ENCODE measurements at places on chromosomes 7 and 10.

GRCh38 chr7:141386881-141387280 lies 164.3 kb upstream of the AGK start:
- no peak for DNase-seq

GRCh38 chr10:86709396-86710185 lies 41.3 kb downstream of the LDB3 start:
- DNase-seq: no peak

- DNase-seq: no peak
Measured at GRCh38 chr7:127976738-127977120, 54.5 kb downstream of the LRRC4 start.

DNA sequence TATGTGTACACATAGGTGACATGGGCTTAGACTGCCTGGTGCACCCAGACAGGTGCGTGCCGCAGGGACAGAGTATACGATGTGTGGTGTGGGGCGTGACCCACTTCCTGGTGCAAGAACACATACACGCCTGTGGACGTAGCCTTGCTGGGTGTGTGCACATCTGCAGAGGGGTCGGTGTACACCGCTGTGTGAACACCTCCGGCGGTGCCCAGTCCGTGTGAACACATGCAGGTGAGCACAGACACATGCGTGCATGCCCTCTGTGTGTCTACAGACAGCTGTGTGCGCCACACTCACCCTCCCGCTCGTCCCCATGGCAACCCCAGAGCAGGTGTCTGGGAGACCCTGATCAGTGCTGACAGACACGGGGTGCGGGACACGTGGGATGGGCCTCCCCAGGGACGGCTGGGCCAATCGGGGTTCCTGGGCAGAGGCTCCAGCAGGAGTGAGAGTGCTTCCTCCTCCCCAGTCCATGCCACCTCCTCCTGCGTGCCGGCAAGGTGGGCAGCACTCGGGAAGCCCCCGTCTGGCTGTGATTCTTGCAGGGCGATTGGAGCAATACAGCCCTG lies 23.4 kb downstream of the ELFN1 start:
- peak; percentile 65 for DNase-seq

- DNase-seq: no peak
Measured at GRCh38 chr7:21426286-21427181, 1.3 kb upstream of the SP4 start.

DNA sequence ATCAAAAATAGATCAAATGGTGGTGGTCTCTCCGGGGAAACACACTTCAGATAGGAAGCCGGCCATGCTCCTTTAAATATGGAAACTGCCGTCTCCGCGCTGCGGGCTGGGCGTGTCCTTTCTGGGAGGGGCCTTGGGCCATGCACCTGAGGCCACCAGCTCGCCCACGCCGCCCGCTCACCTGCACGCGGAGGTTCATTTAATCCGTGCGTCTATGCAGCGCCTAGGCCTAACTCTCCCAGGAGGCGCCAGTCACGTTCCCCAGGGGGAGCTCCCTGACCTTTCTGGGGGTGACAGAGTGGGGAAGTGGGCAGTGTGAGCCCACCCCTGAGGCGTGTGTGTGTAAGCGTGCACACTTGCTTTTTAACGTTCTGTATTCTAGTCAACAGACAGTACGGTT lies 64.0 kb downstream of the C10orf143 start:
- peak; percentile 37 for DNase-seq

DNA sequence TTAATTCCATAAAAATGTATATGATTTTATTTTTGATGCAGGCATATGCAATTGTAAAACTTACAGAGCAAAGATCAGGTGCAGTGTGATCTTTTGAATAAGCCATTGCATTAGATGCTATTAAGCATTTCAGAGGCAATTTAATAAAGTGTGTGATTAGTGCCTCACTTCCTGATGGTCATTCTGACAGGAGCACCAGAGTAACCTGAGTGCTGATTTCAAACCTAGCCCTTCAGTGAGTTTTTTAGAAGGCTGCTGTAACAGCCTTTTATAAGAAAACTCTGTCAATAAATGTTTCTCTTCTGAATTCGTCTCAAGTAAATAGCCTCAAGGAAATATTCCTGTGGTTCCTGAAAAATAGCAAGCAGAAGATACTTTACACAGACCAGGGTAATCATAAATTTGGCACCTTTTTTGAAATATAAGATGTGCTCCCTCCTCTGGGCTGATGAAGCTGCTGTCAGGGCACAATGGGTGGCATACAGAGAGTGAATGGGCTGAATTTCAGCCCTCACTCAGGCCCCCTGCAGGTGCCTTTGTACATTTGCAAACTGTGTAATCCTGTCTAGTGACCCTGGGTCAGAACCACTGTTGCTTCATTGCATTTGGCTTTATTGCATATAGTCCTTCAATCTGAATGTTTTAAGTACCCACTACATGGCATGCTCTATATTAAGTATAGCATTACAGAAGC lies 193.7 kb upstream of the CSTF2T start:
- DNase-seq: peak; percentile 1

- no peak for DNase-seq
Measured at GRCh38 chr10:34433241-34434076, 381.6 kb downstream of the PARD3 start.

- no peak for DNase-seq
Measured at GRCh38 chr10:102245932-102246251, 560 bp downstream of the GBF1 start.

GRCh38 chr10:110274072-110274627 lies 30.6 kb downstream of the SMNDC1 start:
- DNase-seq: no peak

- DNase-seq: no peak
Measured at GRCh38 chr10:62812672-62813439, 3.3 kb downstream of the EGR2 start.

DNA sequence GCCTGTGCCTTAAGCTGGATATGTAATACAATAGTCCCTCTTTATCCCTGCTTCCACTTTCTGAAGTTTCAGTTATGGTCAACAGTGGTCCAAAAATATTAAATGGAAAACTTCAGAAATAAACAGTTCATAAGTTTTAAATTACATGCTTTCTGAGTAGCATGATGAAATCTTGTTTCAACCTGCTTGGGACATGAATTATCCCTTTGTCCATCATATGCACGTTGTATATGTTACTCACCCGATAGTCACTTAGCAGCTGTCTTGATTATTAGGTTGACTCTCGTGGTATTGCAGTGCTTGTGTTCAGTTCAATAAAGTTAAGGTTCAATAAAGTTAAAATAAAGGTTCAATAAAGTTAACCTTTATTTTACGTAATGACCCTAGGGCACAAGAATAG lies 25.5 kb downstream of the C1GALT1 start:
- DNase-seq: no peak

GRCh38 chr7:8601121-8601520 lies 167.7 kb downstream of the NXPH1 start:
- DNase-seq: no peak

DNA sequence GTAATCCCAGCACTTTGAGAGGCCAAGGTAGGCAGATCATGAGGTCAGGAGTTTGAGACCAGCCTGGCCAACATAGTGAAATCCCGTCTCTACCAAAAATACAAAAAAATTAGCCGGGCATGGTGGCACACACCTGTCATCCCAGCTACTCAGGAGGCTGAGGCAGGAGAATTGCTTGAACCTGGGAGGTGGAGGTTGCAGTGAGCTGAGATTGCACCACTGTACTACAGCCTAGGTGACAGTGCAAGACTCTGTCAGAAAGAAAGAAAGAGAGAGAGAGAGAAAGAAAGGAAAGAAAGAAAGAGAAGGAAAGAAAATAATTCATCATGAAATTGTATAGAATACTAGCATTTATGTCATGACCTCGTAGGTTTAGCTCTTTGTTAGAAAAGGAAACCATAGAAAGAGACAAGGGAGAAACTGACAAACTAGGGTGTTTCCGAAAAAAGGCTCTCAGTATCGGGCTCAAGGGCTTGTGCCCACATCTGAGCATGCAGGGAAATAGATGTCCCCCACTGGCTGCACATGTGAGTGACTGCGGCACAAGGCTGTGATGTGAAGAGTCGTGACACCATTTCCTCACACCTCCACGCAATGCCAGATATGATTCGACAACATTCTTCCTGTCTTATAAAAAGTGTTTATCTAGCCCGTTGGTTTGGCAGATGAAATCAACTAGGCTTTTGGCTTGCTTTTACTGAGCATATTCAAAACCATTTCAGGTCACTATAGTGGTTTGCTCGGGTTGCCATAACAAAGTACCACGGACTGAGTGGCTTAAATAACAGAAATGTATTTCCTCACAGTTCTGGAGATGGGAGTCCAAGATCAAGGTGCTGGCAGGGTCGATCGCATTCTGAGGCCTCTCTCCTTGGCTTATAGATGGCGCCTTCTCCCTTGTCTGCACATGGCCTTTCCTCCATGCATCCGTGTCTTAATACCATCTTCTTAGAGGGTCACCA lies 2.0 kb downstream of the SRGN start:
- DNase-seq: no peak

DNA sequence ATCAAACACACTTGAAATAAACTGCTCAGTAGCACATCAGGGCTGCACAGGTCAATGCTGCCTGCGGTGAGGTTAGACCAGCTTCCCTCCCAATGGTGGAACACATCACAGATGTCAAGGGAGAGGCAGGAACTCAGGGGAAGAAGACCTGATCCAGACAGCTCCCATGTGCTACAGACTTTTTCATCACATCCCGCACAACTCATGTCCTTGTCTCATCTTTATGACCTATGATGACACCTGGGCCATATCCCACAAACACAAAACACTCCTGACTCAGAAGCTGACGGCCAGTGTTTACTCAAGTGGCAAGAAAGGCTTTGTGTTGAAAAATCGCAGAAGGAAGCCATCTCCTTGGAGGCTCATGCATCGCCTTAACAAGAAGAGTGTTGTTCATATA lies 91.6 kb downstream of the HTR5A start:
- no peak for DNase-seq

DNA sequence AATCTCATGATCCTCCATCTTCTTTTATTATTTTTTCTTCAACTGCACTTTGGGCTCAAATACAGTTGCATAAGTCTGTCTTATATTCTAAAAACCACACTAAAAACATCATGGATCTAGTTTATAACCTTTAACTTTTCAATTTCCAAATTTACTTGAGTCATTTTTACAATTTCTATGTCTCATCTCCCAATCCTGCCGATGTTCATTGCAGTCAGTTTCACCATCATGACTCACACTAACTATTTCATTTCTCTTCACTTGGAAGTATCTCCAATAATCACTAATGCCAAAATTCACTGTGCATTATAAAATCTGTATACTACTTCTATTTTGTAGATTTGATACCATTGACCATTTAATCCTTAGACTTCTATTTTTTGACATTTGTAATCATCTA lies 806.9 kb upstream of the SORCS1 start:
- no peak for DNase-seq

GRCh38 chr7:128906001-128906765 lies 4.3 kb downstream of the KCP start:
- no peak for DNase-seq

GRCh38 chr7:98024075-98024474 lies 34.1 kb upstream of the OCM2 start:
- DNase-seq: no peak

DNA sequence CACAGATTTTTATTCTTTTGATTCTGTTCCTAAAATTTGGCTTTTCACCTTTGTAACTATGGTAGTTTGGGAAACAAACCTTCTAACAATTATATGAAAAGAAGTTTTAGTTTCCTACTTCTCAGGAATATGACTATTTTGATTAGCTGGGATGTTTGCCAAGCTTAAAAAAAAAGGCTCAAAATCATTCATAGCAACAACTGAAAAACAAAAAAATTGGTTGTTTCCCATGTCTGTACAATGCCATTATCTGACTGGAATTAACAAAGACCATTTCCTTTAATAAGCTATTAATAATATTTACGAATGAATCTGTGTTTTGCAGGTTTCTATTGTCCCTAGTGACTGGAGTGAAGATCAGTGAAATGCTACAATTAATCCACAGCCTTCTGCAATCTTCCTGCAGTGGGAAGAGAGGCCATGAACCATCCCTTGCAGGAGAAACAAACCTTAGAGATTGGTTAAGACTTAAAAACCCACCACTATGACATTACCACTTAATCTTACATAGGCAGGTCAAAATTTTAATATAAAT lies 4.2 kb downstream of the PURB start:
- DNase-seq: no peak

DNA sequence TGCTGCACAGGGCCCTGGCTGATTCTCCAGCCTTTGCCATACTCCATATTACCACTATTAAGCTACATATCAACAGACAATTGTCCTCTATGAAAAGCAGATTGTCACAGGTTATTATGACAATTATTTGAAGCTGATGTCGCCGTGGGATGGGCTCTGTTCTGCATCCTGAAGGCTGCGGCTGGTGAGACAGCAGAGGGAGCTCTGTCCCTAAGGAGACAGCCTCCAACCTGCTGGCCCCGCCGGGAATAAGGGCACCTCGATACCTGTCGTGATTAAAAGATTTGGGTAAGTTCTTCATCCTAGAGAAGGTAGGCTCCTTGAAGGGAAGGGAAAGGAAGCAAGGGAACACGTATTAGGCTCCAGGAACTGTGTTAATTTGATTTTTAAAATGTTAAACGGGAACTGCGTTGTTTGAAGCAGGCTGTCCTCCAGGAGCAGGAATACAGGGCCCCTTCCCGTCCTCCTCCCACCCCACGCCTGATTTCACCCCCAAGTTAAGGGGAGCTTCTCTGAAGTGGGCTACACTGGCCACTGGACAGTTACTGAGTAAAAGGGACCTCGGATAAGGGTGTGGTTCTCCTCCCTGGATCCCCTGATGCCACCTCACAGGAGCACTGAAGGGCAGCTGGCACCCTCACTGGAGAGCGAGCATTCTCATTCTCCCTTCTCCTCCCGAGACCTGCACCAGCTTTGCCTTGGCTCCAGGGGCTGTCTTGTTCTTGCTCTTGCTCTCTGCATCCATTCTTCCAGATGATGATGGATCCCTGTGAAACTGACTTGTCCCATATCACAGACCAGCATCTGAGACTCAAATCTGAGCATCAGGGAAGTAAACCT lies 11.8 kb upstream of the TIAL1 start:
- peak; percentile 55 for DNase-seq

DNA sequence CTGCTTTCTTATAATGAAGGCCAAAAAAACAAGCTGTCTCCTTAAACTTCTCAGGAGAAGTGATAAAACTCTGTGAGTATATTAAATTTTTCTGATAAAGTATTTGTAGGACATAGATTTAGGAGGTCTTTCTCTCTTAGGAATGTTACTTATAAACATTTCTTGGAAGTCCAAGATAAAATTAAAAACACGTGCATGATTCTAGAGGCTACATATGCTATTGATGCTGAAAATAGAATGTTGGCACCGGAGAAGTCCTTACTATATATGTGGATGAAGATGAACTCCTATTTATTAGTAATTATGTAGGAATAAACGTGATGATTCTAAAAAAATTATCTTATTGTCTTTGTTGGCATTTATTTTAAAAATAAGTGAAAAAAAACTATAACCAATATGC lies 241.3 kb upstream of the LRRTM3 start:
- DNase-seq: no peak

- DNase-seq: no peak
Measured at GRCh38 chr7:30751696-30752273, at the start of gene INMT. TSS of gene INMT (plus strand) at chr7:30752135. CDS start at chr7:30752151, 16 bp downstream.

GRCh38 chr10:126497672-126498071 lies 109.4 kb upstream of the ADAM12 start:
- DNase-seq: no peak

GRCh38 chr10:110597476-110597875 lies 30.0 kb downstream of the SMC3 start:
- no peak for DNase-seq

- no peak for DNase-seq
Measured at GRCh38 chr7:149220534-149220933, 18.9 kb upstream of the ZNF212 start.

- no peak for DNase-seq
Measured at GRCh38 chr10:26090026-26090425, 126.5 kb upstream of the GAD2 start.

Data from NCI-H526 (cell line).